WTC11 (cell line): ENCODE measurements at places on chromosomes 3 and 15.

GRCh38 chr3:52182196-52182595 is 15.8 kb upstream of the ALAS1 start:
- no peak for DNase-seq

DNA sequence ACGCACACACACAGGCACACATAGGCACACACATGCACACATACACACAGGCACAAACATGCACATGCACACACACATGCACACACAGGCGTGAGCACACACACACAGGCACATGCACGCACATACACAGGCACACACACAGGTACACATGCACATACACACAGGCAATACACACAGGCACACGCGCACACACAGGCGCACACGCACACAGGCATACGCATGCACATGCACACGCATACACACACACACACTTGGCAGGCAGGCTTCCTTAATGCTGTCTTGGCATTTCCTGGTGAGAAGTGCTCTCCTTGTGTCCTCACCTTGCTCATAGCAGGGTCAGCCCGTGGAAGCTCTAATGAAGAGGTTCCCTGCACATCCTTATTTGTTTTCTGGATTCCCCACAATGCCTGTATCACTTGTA is 8.4 kb upstream of the SLCO2A1 start:
- no peak for DNase-seq

- DNase-seq, result no peak
Measured at GRCh38 chr15:59819092-59819491, 130.0 kb upstream of the BNIP2 start.

GRCh38 chr3:53250453-53250852 is 5.4 kb downstream of the TKT start:
- no peak for DNase-seq

DNA sequence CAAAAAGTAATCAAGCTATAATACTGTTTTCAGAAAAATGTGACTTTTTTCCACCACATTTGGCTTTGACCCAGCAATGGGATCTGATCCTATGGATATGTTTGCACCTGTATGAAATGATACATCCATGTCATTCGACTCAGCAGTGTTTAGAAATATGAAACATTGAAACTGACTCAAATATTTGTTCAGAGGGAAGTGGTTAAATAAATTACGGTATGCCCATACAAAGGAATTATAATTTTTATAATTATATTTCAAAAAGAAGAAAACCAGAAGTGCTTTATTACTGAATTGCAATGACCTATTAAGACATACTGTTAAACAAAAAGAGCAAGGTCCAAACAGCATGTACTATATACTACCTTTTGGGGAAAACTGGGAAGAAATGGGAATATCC is 546.5 kb downstream of the MAGI1 start:
- DNase-seq, result no peak

- DNase-seq, result no peak
Measured at GRCh38 chr15:100495861-100496260, 32.9 kb downstream of the CERS3 start.

DNA sequence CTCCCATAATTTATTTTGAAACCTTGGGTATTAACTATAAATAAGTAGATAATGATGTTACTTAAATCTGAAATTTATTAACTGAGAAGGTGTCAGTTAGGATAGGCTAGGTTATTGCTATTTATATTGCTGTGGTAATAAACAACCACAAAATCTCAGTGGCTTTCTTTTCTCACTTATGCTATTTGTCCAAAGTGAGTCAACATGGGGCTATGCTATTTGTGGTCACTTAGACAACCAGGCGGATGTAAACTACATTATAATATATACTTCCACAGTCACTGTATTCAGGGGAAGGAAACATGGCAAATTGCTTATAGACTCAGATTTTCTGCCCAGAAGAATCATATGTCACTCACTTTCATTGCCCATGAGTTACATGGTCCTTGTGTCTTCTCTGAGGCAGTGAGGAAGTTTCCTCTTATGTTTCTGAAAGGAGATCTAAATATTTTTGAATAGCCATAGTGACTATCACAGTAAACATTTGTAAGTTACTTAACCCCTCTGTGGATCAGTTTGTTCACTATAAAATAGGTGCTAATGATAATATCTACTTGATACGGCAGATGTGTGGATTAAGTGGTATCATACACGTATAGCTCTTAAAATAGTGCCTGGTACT is 19.8 kb downstream of the HMG20A start:
- no peak for DNase-seq

GRCh38 chr15:83092309-83092976 is 15.0 kb upstream of the TM6SF1 start:
- DNase-seq, result no peak

DNA sequence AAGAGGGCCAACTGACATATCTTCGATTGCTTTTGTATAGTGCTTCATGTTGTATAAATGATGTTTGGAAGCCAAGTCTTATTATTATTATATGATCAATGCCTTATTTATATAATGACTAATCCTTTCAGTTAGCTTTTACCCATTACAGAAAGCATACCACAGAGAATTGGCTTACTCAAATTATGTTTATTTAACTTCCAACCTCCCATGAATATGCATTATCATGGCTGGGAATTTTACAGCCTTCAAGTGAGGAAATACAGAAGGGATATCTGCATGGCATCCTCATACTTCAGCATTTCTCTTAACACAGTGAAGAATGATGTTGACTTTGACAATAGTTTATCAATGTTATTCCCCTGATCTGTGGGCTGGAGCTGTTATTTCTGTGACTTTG is 225.9 kb upstream of the GAP43 start:
- DNase-seq, result no peak

GRCh38 chr15:67023517-67024313 is 41.7 kb upstream of the SMAD3 start:
- DNase-seq, result no peak

DNA sequence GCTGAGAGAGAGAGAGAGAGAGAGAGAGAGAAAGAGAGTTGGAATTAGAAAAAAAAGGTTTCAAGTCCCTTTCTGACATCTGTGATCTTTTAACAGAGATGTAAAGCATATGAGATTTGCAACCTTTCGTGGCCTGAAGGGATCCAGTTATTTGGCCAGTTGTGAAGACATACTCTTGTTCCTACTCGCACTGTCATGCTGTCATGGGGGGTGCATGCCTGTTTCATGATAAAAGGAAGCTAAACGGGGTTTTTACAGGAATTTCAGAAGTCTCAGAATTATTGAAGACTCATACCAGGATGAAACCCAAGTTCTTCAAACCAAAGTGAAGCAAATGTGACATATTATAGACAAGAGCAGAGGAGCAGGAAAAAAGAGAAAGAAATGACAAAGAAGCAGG is 342.0 kb downstream of the RORA start:
- no peak for DNase-seq

DNA sequence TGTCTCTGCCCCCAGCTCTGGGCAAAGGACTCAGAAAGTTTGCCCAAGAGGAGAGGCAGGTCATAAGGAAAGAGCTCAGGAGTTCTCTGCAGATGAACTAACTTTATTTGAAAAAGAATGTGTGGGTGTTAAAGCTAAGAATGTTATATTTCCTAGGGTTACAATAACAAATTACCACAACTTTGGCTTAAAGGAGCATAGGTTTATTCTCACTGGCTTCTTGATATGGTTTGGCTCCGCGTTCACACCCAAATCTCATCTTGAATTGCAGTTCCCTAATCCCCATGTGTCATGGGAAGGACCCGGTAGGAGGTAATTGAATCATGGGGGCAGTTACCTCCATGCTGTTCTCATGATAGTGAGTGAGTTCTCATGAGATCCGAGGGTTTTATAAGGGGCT is 383.7 kb upstream of the CFAP20DC start:
- DNase-seq, result no peak

GRCh38 chr3:97957617-97958311 is 14.5 kb downstream of the RIOX2 start:
- no peak for DNase-seq

- DNase-seq, result no peak
Measured at GRCh38 chr3:150762662-150763121, 277 bp downstream of the SIAH2 start.

GRCh38 chr3:97991293-97991682 is 19.1 kb upstream of the RIOX2 start:
- DNase-seq, result no peak

DNA sequence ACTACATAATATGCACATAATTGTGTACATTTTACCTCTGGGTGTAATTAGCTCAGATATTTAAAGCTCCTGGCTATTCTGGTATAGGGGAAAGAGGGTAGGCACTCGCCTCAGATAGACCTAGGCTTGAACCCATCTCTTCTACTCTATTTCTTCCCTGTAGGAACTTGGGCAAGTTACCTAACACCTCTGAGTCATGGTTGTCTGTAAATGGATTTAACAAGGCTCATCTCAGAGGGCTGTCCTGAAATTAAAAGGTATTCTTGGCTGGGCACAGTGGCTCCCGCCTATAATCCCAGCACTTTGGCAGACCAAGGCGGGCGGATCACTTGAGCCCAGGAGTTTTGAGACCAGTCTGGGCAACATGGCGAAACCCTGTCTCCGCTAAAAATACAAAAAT is 30.7 kb downstream of the NANOGP8 start:
- no peak for DNase-seq

DNA sequence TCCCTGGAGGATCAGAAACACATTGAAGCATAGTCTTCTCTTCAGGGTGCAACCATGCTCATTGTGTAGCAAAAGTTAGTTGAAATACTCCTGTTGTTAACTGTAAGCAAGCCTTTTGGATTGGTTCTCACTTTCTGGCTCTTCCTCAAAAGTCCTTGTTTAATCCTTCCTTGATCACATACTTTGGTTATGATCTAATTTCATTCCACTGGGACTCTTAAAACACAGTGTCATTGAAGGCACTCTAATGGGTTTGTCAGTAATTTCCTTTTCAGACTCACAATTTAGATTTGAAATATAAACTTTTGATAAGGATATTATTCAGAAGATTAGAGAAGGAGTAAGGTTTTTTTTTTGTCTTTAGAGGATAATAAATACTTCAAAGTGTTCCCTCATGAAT is 451.7 kb upstream of the SGO1 start:
- no peak for DNase-seq

DNA sequence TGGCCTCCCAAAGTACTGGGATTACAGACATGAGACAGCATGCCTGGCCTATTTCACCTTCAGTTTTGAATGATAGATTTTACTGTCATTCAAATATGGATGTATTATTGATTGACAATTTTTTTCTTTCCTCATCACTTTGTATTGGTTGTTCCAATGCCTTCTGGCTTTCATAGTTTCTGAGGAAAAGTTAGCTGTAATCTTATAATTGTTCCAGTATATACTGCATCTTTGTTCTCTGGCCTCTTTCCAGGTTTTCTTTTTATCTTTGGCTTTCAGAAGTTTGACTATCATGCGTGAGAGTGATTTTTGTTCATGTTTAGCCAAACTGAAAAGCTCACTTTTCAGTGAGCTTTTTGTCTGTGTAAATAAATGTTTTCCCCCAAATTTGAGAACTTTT is 157.1 kb downstream of the RSRC1 start:
- DNase-seq, result no peak

DNA sequence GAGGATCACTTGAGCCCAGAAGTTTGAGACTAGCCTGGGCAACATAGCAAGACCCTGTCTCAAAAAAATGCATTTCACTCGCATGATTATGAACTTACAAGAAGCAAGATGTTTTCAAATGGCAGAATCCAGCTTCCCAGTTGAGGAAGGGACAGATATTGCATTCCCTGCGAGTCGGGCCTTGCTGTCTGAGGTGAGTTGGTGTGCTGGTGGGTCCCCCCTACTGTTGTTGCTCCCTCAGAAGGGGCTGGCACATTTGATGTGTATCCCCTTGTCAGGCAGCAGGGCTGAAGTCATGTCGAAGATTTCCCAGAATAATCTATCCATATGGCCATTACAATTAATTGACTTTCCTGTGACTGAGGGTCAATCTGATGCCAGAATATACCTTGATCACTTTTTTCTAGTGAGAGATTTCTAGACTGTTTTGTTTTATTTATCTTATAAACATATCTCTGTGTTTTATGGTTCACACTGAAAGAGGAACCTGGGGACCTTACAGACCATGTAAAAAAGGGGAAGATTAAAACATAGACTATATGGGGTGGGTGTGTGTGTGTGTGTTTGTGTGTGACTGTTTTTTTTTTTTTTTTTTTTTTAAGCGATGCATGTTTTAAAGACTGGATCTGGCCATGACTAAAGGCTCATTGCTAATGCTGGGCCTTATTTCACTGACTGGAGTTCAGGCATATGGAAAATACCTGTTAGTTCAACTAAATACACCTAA is 112.1 kb upstream of the MRPS22 start:
- no peak for DNase-seq

DNA sequence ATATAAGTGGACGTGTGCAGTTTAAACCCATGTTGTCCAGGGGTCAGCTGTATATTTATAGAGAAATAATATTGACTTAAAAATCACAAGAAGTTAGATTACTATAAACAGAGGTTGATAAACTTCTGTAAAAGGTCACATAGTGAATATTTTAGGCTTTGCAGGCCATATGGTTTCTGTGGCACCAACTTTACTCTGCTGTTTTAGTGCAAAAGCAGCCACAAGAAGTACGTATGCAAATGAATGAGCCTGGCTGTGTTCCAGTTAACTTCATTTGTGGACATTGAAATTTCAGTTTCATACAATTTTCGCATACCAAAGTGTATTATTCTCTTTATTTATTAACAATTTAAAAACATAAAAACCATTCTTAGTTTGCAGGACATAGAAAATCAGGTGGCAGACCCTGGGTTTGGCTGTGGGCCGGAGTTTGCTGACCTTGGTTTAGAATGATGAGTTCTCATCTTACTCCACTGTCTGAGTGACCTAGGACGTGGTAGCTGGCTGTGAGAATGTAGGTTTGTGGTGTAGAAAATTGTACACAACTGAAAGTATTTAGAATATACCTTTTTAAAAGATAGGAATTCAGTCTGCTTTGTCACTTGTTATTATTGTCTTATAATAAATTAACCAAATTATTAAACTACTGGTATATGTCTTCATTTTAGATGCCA is 16.3 kb downstream of the FAN1 start:
- DNase-seq, result no peak

DNA sequence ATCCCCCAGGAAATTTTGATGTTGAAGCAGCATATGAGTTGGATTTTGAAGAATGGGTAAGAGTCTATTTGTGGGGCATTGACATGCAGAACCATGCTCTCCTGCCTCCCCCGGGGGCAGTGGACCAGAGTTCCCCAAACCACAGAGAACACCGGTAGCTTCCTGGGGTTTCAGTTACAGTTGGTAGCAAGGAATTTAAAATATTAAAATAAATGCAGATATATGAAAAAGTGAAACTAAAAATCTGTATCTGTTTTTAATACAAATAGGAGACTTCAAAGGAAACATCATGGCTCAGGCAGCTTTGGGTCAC is 37.4 kb downstream of the SLC9A9 start:
- no peak for DNase-seq

GRCh38 chr3:56788521-56788920 is 13.2 kb downstream of the ARHGEF3 start:
- DNase-seq, result no peak

- DNase-seq, result no peak
Measured at GRCh38 chr3:169744366-169745054, 20.4 kb downstream of the TERC start.

- no peak for DNase-seq
Measured at GRCh38 chr3:100022506-100022905, 91.8 kb downstream of the FILIP1L start.

DNA sequence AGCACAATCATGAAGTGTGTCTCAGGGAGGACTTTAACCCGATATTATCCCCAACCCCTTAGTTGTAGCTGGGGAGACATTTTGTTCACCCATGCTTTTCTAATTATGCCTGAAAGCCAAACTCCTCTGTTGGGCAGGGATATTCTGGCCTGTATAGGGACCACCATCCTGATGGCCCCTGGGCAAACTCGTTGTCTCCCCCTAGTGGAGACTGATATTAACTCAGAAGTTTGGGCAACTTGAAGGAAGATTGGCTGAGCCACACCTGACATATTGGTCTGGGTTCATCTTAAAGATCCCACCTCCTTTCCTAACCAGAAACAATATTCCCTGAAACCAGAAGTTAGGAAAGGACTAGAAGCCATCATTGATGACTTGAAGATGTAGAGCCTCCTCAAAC is 42.3 kb downstream of the TM4SF18 start:
- DNase-seq, result no peak
